ENCODE measurements at places on chromosomes 4 and X.

DNA sequence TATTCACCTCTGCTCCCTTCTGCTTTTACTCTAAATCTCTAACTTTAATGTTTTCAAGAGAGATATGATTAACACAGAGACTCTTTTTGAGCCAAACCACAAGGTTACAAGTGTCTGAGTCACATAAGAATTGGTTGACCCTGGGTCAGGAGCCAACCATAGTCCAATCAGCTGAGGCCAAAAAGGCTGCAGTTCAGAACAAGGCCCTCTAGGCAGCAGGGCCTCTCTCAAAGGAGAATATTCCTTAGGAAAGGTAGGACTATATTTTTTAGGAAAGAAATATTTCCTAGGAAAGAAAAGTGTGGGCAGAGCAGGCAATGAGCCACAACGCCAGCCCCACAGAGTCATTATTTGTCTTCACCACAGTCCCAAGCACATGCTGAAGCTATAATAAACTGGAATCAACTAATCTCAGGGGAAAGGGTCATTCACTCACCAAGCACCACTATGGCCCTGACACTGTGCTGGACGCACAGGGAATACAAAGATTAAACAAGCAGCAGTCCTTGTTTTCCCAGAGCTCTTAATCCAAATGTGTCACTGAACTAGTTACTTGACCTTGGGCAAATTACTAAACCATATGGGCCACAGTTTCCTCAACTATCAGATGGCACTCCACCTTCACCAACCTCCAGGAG is 2.2 kb downstream of the ATP8A1 start:
- peaks cover 52% of the 10 kb centered on the region for H3K4me1 ChIP-seq
- H3K27me3 ChIP-seq: peaks cover 23% of the 10 kb centered on the region
- H3K4me3 ChIP-seq: peak overlapping the region; percentile 90
- H3K27ac ChIP-seq: no peak overlapping the region
- H3K36me3 ChIP-seq: peaks cover 22% of the 10 kb centered on the region

GRCh38 chrX:24098932-24099331 is 44.2 kb downstream of the EIF2S3 start:
- no peaks in the 10 kb centered on the region for H3K27me3 ChIP-seq
- peaks cover 25% of the 10 kb centered on the region for H3K4me1 ChIP-seq
- no peak overlapping the region for H3K4me3 ChIP-seq
- no peak for DNase-seq

DNA sequence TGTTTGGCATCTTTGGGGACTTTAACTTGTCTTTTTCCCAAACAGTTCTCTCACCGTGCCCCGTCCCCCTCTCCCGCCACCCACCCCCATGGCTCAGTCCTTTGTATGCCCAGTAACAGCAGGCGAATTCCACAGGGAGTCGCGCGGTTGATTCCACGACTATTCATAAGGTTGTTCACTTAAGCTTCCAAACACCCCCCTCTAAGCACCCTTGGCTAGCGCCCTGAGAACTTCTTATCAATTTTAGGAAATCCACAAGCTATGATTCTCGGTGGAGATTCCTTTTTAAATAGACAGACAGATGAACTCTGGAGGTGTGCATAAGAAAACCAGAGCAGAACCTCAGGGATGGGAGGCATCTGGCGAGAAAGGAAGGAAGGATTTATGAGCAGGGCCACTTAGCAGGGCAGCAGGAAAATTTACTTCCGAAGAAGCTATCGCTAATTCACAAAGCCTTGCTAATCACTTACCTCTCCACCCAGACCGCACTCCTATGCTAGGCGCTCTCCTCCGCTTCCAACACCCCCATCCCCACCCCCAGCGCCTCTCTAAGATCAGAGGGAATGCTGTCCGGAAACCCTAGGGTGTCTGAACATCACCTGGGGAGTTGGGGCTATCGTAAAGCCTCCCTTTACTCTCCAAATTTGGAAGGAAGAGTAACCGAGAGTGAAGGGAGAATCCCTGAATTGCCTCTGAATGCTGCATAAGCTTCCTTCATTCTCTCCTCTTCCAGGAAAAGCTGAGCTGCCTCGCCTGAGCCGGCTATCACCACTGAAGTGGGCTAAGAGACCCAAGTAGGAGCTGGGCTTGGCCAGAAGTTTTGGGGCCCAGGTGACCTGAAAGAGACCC is 1.7 kb downstream of the UNC5C start:
- H3K27me3 ChIP-seq: peaks cover 21% of the 10 kb centered on the region
- H3K27ac ChIP-seq: no peak overlapping the region
- DNase-seq: peak; percentile 35
- H3K4me1 ChIP-seq: peaks cover 56% of the 10 kb centered on the region

DNA sequence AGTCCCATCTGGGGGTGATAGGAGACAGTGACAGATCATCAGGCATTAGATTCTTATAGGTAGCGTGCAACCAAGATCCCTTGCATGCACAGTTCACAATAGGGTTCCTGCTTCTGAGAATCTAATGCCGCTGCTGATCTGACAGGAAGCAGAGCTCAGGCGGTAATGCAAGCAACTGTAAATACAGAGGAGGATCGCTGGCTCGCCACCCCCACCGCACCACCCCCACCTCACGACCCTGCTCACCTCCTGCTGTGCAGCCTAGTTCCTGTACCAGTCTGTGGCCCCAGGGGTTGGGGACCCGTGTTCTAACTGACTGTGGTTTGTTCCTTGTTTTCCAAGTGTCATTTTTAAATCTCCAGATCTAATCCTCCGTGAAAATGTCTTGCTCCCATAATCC is 89.0 kb upstream of the MAPK10 start:
- no peaks in the 10 kb centered on the region for H3K27me3 ChIP-seq
- H3K4me3 ChIP-seq: no peak overlapping the region
- H3K27ac ChIP-seq: peak overlapping the region; percentile 14
- H3K36me3 ChIP-seq: peaks cover 41% of the 10 kb centered on the region

- no peaks in the 10 kb centered on the region for H3K27me3 ChIP-seq
- H3K27ac ChIP-seq: no peak overlapping the region
- H3K4me3 ChIP-seq: no peak overlapping the region
- DNase-seq: no peak
- no peaks in the 10 kb centered on the region for H3K4me1 ChIP-seq
These were observed 12.3 kb upstream of the GNPDA2 start for GRCh38 chr4:44738615-44739014.
